RWPE1 (cell line): ENCODE measurements at places on chromosomes 7 and 10.

GRCh38 chr10:91354166-91355075 lies 55.7 kb upstream of the HECTD2 start:
- DNase-seq, result no peak

GRCh38 chr10:70827086-70827757 lies 11.5 kb downstream of the SGPL1 start:
- no peak for DNase-seq

GRCh38 chr10:76229341-76229740 lies 797.9 kb downstream of the LRMDA start:
- DNase-seq, result no peak

- DNase-seq, result no peak
Measured at GRCh38 chr10:13637303-13637856, 50.6 kb downstream of the PRPF18 start.

GRCh38 chr7:157612009-157612663 lies 275.3 kb downstream of the DNAJB6 start:
- no peak for DNase-seq

- peak; percentile 8 for DNase-seq
Measured at GRCh38 chr10:58851606-58852005, 324.8 kb upstream of the PHYHIPL start.

DNA sequence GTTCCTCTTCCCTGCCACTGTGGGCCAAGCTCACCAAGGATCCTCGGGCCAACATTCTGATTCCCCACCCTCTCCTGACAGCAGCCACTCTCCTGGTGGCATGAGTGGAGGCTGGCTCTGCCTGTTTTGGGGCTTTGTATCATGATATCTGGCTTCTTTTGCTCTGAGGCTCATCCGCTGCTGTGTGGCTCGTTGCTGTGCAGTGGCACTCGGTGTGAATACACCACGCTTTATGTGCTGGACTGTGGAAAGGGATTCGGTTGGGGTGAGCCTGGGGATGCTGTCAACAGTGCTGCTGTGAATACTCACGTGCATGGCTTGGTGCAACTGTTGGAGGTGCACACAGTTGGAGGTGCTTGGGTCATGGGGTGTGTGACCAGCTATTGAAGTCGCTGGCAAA lies 208.5 kb downstream of the COBL start:
- no peak for DNase-seq

DNA sequence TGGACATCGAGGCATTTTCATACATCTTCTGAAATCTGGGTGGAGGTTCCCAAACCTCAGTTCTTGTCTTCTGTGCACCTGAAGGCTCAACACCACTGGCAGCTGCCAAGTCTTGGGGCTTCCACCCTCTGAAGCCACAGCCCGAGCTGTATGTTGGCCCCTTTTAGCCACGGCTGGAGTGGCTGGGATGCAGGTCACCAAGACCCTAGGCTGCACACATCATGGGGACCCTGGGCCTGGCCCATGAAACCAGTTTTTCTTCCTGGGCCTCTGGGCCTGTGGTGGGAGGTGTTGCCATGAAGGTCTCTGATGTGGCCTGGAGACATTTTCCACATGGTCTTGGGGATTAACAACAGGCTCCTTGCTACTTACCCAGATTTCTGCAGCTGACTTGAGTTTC lies 62.1 kb downstream of the INPP5A start:
- no peak for DNase-seq

GRCh38 chr7:116706668-116707126 lies 34.7 kb downstream of the MET start:
- peak; percentile 60 for DNase-seq

DNA sequence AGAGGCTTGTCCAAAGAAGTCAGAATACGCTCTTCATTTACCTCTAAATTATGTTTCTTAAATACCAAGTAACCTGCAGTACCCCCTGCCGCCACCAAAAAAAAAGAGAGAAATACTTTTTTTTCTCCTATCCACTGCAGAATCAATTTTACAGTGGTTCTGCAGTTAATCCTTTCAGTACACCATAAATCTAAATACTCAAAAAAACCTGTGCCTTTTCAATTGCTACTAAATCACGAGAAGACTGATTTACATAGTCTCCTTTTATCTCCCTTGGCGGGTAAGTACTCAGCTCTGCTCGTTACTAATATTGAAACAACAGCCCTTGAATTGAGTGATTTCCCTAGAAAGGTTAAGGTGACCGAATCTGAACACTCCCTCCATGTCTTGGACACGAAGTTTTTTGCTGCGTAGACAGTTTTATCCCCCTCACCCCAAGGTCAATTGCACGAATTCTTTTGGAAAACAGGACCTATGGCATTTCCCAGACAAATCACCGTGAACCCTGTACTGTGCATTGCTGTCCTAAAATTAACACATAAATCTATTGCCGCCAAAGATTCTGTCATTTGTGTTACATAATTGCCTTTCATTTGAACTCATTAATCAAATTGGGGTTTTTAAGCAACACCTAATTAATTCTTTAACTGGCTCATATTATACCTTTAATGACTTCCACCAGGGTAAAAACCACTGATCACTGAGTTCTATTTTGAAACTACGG lies 512 bp upstream of the VIM start:
- no peak for DNase-seq

- no peak for DNase-seq
Measured at GRCh38 chr10:71277914-71278665, 41.0 kb upstream of the SLC29A3 start.

GRCh38 chr7:127413326-127413725 lies 20.8 kb upstream of the ZNF800 start:
- DNase-seq, result no peak

GRCh38 chr7:131124001-131124629 lies 203.6 kb upstream of the MKLN1 start:
- DNase-seq, result no peak

GRCh38 chr7:92641921-92642511 lies 51.8 kb upstream of the FAM133B start:
- no peak for DNase-seq

DNA sequence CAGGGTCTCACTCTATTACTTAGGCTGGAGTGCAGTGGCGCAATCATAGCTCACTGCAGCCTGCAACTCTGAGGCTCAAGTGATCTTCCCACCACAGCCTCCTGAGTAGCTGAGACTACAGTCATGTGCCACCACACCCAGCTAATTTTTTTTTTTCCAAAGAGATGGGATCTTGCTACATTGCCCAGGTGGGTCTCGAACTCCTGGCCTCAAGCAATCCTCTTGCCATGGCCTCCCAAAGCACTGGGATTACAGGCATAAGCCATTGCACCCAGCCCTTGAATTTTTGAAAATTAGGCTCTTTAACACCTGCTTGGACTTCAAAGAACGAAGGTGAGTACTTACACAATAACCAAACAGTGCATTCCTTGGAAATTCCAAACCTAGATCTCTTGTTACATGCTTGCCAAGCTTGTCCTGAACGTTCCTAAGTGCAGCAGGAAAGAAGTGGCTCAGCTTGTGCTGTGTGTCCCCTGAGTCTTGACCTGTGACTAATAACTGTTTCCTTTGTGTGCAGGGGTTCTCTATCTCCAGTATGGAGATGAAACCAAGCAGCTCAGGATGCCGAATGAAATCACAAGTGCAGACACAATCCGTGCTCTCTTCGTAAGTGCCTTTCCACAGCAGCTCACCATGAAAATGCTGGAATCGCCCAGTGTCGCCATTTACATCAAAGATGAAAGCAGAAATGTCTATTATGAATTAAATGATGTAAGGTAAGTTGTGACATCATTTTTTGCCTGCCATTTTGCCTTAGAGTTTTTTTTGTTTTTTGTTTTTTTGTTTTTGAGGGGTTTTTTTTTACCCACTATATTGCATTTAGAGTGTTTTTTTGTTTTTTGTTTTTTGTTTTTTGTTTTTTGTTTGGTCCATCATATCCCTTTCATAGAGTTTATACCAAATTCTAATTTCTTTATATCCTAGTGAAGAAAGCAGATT lies 223.8 kb downstream of the KIAA1217 start:
- DNase-seq, result no peak

DNA sequence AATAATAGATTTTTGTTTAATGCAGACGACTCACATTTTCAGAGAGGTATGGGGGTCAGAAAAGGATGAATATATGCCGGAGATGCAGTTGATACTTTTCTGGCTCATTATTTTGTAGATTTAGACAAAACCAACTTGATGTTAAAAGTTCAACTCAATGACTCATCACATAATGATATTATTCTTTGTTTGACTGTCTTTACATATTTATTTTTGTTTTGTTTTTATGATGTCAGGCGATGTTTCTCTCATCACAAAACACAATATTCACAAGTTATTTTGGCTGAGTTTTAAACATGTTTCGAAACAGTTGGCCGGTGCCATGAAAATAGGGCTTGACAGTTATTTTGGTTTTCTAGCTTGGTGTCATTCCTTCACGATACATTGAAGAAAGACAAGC lies 1.3 kb downstream of the GJD4 start:
- DNase-seq, result no peak

DNA sequence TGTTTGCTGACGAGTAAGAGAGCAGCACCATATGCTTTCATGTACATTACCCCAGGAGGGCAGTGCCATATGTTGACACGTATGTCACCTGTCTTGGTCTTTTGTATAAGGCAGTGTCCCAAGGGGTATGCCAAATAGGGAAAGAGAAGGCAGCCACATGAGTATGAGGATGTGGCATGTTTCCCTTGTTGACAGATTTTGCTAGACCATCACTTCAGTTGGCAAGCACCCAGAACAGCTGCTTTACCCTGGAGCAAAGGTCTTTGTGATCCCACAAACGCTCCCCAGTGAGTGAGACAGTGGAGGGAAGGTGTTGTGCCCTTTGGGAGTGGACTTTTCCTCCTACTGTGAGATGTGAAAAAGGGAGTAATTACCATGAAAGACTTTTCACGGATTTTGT lies 350.1 kb downstream of the ETV1 start:
- no peak for DNase-seq

- DNase-seq, result no peak
Measured at GRCh38 chr10:109698086-109698485, 225.2 kb downstream of the XPNPEP1 start.

DNA sequence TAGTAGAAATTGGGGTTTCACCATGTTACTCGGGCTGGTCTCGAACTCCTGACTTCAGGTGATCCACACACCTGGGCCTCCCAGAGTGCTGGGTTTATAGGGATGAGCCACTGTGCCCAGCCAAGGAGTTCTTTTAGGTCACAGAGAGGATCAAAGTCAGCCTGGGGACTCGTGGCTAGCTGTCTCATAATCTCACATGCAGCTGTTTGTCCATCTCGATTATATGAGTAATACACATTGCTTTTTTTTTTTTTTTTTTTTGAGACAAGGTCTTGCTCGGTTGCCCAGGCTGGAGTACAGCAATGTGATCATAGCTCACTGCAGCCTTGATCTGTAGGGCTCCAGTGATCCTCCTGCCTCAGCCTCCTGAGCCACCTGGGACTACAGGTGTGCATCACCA lies 2.2 kb downstream of the IFT22 start:
- no peak for DNase-seq

- no peak for DNase-seq
Measured at GRCh38 chr10:95209509-95210127, 15.6 kb downstream of the ACSM6 start.

GRCh38 chr10:75506930-75507329 lies 75.5 kb downstream of the LRMDA start:
- DNase-seq, result no peak

DNA sequence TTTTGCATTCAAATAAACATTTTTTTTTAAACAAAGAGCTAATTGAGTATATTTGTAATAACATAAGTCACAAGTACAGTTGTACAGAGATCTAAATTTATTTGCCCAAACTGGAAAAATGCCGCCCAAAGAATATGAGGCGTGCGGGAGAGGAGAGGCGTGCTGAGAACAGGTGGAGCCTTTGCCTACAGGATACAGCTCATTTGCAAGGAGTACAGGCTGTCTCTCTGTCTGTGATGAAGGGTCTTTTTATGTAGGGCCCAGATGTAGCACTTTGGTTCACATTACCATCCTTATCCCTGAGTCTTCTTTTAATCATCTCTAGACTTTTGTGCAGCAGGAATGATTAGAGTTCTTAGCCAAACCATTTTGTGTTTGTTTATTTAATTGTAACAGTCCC lies 58.2 kb downstream of the POU6F2 start:
- DNase-seq, result no peak

DNA sequence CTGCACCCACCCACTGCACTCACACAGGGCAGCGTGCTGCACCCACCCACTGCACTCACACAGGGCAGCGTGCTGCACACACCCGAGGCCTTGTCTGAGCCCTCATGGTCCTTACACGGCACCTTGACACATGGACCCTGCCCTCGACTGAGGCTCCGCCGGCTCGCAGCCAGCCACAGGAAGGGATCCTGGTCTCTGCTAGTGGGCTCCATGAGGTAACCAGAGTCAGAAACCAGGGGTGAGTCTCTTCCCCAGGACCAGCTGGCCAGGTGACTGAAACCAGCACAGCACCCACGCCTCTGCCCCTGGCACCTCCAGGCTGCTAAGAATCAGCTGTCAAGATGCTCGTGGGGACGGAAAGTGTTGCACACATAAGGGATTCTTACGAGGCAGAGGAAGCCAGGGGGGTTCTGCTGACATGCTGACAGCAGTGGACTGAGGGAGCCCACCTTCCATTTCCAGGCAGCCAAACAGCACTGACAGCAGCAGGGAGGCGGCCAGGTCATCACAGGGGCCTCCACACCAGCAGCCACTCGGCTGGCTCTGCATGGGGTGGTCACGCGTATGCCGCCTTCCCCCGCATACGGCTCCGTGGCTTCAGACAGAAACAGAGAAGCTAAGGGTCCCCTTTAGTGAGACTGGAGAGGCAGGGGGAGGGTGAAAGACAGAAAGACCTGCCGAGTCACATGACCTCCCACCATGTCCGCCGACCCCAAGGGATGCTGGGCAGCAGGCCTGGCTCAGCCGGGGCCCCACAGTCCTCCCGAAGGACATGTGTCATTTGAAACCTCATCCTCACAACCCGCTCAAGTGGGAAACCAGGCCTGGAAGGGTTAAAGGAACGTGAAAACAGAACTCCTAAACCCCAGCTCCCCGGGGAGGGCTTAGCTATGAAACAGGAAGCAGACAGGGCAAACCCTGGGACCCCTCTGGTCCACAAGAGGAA lies 34.2 kb downstream of the GPER1 start:
- no peak for DNase-seq

DNA sequence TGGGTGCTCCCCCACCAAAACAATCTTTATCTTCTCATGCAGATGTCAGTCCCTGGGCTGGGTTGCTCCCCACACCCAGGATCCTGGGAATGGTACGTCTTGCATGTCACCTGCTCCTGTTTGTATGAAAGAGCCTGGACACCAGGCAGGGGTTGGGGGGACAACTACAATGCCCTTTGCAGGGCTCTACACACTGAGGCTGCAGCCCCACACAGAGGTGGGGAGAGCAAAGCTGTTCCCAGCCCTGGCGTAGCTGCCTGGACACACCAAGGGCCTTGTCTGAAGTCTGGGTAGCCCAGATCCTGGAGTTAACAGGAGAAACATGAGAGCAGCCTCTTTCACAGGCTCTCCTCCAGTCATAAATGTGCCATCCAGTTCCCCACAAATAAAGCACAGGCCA lies 61.2 kb upstream of the TMEM72 start:
- DNase-seq, result no peak

DNA sequence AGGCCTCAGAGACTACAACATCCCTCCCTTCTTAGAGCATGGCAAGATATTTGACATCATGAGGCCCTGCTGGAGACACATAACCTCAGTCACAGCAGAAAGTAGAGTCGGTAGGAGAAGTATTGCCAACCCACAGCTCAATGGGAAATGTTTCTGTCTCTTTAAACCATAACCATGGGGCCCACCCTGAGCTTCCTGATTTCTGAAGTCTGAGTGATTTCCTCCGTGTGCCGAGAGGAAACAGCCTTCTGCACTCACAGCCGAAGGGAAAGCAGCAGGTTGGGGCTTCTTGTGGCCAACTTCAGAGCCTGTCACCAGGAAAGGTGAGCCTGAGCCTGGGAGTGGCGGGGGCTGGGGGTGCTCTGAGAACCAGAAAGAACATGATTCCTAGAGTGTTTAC lies at the start of gene GIMAP1:
Gene GIMAP1, plus strand, starts transcription at position 246 of the 400 bp plus-strand sequence. CDS start 2,435 bp downstream, outside the sequence.
- DNase-seq, result no peak

- DNase-seq, result no peak
Measured at GRCh38 chr10:130491693-130492050, 355.5 kb downstream of the GLRX3 start.
